Cortex of kidney (tissue), 1 donor: ENCODE measurements at places on chromosomes 6 and 20.

GRCh38 chr6:52574709-52575501 is 2.0 kb downstream of the TRAM2 start:
- no peak for DNase-seq

DNA sequence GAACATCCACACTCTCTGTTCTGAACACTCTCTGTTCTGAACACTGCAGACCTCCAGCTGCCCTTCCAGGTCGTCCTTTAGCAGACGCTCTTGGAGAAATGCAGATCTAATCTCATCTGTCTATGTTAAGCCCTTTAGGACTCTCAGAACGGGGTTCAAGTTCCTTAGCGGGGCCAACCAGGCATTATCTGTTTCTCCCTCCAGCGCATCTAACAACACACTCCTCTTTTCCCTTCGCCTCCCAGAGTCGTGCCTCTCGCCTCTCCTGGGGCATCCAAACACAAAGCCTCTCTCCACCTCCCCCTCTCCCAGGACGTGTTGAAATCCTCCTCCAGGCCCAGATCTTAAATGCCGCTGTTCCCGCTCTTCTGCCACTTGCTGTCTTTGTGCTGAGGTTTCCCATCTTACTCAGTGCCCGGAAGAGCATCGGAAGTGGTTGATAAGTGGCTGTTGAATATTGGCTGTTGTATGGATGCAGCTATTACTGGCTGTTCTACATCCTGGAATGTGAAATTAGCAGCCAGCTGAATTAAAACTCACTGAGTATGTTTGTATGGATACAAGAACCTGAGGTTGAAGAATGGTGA is 108.4 kb upstream of the GGTLC1 start:
- DNase-seq: no peak

DNA sequence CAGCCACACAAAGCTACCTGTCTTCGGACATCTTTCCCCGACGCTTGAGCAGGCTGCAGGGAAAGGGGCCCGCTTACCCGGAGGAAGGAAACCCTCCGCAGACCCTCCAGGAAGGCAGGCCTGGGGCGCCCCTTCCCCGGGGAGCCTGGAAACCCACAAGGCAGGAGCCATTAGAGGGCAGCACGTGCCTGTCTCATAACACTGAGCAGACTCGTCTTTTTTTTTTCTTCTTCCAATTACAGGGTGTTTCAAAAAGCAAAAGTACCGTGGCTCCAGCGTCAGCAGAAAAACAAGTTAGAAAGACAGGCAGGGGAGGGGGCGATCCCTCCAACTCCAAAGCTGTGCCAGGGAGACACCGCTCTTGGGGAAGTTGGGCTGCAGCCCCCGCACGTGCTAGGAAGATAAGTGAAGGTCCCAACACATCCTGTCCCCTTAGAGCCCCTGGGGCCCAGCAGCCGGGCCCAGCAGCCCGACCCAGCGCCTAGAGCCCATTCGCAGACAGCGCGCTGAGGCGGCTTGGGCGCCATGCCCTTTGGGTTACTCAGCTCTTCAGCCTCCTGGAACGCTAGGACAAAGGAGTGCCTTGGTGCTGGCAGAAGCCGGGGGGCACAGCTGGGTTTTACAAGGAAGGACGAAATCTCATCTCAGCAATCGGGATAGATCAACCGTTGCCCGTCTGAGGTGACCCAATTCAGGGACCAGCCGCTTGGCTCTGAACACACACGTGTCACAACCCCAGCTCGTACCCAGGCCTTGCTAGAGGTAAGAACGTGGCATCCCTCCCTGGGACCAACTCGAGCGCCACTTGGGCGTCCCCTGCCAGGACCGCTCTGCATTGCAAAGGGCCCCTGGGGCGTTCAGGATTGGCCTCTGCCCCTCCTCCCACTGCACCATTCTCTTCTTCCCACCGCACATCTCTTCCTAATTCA is 136.3 kb downstream of the LY86 start:
- DNase-seq: no peak

GRCh38 chr6:126723541-126724170 is 383.7 kb downstream of the CENPW start:
- no peak for DNase-seq

GRCh38 chr6:129476810-129477209 is 233.2 kb downstream of the ARHGAP18 start:
- no peak for DNase-seq

GRCh38 chr20:44924541-44924940 is 14.7 kb downstream of the PABPC1L start:
- no peak for DNase-seq

DNA sequence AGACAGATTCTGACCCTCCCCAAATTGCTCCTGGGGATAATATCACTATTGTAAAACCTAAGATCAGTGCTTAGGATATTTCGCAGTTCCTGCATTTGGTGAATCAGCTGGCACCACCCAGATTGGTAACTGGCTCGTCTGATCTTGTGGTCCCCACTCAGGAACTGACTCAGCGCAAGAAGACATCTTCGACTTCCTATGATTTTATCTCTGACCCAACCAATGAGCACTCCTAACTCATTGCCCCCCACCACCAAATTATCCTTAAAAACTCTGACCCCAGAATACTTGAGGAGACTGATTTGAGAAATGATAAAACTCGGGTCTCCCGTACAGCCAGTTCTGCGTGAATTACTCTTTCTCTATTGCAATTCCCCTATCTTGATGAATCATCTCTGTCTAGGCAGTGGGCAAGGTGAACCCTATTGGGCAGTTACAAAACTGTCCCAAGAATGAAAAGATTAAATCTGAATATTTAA is 55.7 kb upstream of the PRND start:
- DNase-seq: no peak

GRCh38 chr20:50868509-50869495 is 62.4 kb downstream of the ADNP start:
- no peak for DNase-seq

DNA sequence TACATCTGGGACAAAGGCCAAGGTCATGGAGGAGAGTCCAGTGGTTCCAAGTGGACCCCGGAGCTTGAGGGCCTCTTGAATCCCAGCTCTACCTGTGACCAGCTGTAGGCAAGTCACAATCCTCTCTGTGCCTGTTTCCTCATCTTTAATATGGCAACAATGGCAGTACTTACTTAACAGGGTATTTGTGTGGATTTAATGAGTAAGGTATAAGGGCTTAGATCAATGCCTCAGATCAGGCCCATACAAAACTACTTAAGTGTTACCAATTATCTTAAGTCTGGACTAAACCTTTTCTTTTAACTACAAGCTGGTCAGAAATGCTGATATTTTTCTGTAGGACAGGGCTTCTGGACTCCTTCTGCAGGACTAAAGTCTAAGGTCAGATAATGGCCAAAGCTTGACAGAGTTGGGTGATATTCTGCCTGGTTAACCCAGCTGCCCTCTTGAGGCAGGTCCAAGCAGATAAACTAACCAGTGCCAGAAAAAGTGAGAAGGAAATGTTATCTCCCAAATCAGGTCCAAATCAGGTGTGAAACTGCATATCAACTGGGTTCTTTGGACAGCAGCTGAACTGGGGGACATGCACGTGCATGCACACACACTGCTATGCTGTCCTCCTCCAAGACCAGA is 2.2 kb downstream of the SULF2 start:
- no peak for DNase-seq

GRCh38 chr6:106380407-106380806 is 19.9 kb downstream of the CRYBG1 start:
- no peak for DNase-seq

GRCh38 chr6:137645850-137646249 is 151.7 kb upstream of the OLIG3 start:
- DNase-seq: no peak

DNA sequence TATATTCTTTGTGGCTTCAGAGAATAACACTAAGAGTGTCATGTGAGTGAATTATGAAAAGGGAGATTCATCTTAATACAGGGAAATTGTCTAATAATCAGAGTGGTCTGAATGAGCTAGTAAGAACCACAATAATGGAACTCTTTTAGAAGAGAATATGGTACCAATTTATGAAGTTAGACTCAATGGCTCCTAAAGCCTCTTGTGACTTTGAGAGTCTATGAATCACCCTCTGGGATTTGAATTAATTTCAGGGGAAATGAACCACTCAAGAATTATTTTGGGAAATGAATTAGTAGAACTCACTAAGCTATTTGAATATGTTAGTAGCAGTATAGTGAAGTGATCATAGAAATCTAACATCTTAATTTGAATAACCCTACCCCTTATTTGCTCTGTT is 14.3 kb downstream of the PCMT1 start:
- no peak for DNase-seq

DNA sequence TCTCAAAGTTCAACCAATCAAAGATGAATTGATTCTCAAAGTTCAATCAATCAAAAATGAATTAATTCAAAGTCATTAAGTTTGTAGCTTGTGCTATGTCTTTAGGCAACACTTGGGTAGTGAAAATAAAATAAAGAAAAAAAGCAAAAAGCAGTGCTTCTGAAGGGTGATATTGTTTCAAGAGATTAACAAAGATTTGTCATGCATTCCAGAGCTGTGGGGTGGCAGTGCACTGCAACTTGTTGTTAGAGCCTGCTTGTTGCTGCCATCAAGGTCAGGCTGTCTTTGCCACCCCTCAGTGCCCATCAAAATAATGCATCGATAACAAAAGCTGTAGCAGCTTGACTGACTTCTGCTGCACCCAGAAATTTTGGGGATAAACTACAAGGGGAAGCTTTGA is 128.6 kb downstream of the RNF144B start:
- DNase-seq: no peak

DNA sequence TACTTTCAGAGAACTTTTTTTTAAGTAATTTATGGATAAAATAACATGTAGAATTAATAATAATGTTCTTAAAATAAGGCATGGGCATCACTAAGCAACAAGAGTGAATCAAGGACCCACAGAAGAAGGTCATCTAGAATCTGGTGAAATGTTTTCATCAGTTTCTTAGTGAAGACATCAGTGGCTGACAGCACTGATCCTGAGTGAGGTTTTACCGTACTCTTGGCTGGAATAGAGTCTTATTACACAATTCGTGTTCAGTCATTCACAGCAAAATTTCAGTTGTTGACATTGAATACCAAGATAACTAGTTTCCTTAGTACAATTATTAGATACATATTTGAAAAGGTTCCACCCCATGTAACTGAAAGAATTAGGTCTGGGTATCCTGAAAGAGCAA is 140.4 kb downstream of the C6orf58 start:
- no peak for DNase-seq

- DNase-seq: no peak
These were observed 143.9 kb upstream of the RALGAPA2 start for GRCh38 chr20:20856306-20856705.

- DNase-seq: no peak
These were observed 222.1 kb upstream of the UFL1 start for GRCh38 chr6:96299525-96299924.

DNA sequence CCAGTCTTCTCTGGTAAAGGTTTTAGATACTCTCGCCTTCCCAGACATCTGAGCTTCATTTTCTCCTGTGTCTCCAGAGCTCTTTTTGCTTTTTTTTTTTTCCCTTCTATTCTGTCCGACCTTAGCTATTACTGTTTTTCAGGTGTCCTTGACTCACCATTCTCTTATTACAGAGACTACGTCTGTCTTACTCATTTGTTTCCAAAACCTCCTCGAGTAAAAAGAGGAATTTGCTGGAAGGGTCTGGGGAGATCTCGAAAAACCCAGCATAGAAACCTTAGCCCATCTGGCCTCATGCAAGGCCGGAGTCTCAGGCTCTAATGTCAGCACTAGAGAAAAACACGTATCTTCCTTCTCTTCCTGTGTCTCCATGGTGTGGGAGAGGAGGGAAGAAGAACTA is 109.2 kb upstream of the CARMIL1 start:
- DNase-seq: no peak

DNA sequence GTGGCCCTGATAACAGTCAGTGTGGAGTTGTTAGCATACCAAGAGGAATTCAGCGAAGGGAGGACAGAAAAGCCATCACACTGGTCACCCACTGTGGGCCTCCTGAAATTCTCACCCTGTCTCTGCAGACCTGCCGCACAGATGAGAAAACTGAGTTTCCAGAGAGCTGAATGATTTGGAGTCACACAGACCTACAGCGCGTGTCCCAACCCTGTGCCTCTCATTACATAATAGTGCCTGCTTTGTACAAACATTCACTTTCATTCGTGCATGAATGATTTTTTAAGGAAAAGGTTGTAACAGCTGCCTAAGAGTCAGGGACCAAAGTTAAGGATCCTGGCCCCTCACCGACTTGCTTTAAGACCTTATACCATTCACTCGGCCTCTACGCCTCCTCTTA is 62.7 kb downstream of the THBS2 start:
- no peak for DNase-seq

- DNase-seq: no peak
These were observed 108.7 kb upstream of the TMEM170B start for GRCh38 chr6:11428895-11429294.

DNA sequence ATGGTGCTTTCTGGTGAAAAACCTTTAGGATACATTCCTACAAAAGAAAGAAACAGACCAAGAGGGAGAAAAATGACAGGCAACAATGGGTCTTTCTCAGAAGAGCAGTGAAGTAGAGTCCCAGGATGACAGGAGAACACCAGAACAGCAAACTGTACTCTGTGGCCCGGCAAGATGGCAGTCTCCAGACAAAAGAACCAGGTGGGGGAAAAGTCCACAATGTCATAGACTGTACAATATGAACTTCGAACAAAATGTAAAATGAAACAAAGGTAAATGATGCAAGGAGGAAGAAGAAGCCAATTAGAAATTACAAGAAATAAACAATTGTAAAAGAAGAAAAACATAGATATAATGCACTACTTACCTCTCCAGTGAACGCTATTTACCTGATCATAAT is 23.2 kb upstream of the HSF2 start:
- no peak for DNase-seq

DNA sequence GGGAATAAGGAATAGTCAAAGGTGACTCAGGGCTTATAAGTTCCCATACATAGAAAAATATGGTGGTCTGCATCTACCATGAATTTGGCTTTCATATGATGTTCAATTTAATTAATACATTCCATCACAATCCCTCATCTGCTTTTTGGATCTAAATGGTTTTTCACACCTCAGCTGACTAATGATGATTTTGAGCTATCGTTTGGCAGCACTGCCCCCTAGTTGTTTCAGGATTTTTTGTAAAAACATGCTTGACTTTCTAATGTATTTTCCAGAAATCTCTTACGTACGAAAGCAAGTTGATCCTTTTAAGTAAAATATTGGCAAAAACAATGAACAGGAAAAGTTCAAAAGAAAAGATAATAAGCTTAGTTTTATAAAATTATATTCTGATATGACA is 408.6 kb upstream of the ADGRB3 start:
- DNase-seq: no peak

- DNase-seq: no peak
These were observed 1.1 kb downstream of the ID1 start for GRCh38 chr20:31605902-31606803.

DNA sequence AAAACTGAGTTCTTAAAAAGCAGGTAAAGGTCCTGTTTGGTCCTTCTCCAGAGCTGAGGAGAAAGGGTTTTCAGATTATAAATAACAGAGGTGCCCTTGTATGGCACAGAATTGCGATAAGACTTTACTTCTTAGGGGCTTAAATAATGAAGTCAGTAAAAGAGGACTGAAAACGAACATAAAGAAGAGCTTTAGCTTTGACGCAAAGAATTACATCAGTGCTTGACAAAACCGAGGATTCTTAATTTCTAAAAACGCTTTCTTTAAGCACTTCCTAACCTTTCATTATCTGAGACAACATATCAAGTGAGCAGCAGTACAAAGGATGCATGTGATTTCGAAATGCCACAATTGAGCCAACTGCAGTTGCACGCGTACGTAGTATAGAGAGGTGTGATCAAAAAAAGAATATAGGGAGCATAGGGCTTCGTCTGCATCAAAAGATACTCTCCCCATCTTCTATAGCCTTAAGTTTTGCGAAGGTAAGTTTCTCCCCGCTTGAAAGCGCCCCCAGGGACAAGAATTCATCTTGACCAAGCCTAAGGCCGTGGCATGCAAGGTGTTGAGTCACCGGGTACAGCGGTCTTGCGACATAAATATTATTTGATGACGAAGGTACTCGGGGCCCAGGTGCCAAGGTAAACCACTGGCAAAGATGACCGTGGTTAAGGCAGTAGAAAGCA is 778 bp upstream of the LOC128125822 start:
- no peak for DNase-seq
